Mucosa of descending colon (tissue), 3 donors: ENCODE measurements at places on chromosomes 11 and 22. TPM values are rescaled to one million over a fixed set of nuclear protein-coding genes. Genes with fewer than 3 reads are reported as not detected.
A peak's percentile ranks its signal among the peaks of the same experiment; 100 is the strongest.

The SYT13 gene
- total RNA-seq: 7.5 TPM

DNA sequence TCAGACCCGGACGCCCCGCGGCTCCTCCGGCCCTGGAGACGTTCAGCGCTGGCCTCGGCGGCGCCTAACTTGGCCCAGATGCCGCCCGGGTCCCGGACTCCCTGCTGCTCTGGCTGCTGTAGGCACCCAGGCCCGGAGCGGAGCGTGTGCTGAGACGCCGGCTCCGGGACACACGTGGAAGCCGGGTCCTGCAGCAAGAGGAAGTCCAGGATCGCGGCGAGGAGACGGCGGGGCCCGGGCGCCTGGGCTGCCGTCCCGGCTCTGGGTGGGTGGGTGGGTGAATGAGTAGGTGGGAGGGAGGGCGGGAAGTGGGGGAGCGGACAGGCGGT is 223 bp downstream of the WT1 start:
- DNase-seq: no peak

- DNase-seq: no peak
Observed at GRCh38 chr11:8747173-8747572, 64.6 kb downstream of the RPL27A start.

DNA sequence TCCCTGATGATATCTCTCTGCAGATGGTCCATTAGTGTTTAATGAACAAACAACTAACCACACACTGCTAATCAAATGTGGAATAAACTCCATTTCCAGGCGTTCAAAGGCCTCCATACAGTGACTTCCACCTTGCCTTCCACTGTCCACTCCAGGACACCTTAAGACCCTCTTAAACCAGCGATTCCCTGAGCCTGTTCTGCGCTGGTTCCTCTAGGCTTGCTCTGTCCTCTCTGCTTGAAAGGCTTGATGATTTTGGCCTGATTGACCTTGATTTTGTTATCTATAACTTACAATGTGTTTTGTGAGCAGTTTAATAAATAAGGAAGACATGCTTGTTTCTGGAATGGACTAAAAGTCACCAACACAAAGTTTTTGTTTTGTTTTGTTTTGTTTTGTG is 12.0 kb downstream of the OVCH2 start:
- no peak for DNase-seq

GRCh38 chr11:128502726-128503125 is 84.6 kb downstream of the ETS1 start:
- peak; percentile 37 for DNase-seq
